ENCODE measurements at places on chromosomes 13 and 19.

GRCh38 chr13:52026246-52026626 is 1.7 kb downstream of the UTP14C start:
- DNase-seq, result no peak

GRCh38 chr13:110274687-110275086 is 32.3 kb downstream of the COL4A1 start:
- no peak for DNase-seq

- peak; percentile 50 for DNase-seq
Observed at GRCh38 chr13:107845911-107846310, 369.4 kb downstream of the LIG4 start.

DNA sequence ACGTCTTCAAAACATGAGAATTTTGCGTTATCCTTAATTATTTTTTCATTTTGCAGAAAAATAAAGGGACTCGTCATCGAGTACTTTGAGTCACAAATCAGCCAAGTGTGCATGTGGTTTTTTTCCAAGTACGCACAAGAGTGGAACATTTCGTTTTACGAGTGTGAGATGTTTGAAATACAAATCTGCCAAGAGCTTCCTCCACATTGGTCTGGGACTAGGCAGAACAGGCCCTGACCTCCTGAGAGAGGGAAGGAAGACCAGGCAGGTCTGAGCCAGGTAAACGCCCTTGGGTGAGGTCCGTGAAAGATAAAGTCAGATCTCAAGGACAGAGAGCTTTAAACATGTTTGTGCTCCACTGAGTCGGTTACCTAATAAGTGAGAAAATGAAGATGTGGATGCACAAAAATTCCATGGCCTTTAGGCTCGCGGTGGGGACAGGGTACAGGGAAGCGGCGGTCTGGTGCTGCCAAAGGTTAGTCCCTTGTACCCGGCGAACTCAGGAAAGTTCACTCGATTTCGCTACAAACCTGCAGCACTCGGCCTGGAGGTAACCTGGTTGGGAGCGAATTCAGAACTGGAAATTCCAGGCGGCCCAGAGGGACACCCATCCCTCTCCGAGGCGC is 473 bp upstream of the ITM2B start:
- peak; percentile 35 for DNase-seq

DNA sequence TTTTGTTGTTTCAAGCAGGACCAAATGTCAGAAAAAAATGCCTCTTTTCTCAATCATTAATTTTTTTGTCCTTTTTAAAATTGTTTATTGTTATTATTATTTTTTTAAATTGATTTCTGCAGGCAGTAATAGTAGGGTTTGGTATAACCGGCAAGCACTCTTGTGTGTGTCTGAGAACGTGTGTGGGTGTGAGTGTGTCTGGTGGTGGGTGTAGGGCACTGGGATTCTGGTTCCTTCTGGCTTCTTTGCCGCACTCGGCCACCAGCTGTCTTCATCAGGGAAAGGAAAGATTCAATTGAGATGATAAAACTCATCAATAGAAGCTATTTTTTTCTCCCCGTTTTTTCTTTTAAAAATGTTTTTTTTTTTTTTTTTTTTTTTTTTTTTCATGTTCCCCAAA is 56.4 kb downstream of the IER2 start:
- no peak for DNase-seq

DNA sequence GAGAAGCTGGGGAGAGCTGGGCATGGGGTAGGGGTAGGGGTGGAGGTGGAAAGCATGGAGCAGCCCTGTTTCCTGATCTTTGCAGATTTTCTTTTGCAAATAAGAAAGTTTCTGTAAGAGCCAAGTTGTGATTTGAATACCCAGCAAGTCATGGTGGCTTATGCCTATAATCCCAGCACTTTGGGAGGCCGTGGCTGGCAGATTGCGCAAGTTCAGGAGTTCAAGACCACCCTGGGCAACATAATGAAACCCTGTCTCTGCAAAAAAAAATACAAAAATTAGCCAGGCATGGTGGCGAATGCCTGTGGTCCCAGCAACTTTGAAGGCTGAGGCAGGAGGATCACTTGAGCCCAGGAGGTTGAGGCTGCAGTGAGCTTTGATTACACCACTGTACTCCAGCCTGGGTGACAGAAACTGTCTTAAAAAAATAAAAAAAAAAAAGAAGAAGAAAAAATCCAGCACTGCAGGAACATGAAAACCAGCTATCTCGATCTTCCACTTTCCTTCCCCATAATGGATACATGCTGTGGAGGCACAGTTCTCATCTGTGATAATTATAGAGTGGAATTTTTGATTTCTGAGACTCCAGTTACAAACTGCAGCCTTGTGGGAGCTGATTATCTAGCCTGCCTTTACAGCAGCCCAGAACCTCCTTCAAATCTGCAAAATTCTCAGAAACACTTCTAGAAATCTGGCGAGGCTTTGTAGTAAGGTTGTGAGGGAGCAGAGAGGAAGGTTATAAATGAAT is 12.1 kb upstream of the TEX26 start:
- DNase-seq, result no peak

GRCh38 chr19:35224681-35225571 is 3.6 kb downstream of the FAM187B start:
- no peak for DNase-seq

DNA sequence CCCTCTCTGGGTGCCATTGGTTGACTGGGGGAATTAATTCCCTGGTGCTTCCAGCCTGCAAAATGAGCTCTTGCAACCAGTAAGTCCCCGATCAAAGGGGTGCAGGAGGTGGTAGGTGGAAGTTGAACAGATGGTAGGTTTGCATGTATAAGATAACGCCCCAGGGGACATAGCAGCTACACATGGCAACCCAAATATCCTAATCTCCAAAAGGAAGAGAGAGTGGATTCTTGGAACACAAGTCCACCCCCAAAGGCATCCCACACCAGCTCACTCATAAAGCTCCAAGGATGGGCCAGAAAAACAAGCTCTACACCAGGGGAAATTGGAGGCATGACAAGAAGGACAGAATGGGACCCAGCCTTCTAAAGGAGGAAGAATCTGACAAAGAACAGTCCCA is 4.8 kb downstream of the CD209 start:
- no peak for DNase-seq

DNA sequence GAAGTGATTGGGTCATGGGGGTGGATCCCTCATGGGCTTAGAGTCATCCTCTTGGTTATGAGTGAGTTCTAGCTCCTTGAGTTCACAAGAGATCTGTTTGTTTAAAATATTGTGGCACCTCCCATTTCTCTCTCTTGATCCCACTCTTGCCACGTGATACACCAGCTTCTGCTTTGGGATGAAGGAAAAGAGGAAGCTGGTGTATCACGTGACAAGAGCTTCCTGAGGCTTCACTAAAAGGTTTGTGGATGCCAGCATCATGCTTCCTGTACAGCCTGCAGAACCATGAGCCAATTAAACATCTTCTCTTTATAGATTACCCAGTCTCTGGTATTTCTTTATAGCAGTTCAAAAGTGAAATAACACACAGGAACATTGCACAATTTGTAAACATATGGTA is 352.5 kb upstream of the ATXN8OS start:
- DNase-seq, result no peak

DNA sequence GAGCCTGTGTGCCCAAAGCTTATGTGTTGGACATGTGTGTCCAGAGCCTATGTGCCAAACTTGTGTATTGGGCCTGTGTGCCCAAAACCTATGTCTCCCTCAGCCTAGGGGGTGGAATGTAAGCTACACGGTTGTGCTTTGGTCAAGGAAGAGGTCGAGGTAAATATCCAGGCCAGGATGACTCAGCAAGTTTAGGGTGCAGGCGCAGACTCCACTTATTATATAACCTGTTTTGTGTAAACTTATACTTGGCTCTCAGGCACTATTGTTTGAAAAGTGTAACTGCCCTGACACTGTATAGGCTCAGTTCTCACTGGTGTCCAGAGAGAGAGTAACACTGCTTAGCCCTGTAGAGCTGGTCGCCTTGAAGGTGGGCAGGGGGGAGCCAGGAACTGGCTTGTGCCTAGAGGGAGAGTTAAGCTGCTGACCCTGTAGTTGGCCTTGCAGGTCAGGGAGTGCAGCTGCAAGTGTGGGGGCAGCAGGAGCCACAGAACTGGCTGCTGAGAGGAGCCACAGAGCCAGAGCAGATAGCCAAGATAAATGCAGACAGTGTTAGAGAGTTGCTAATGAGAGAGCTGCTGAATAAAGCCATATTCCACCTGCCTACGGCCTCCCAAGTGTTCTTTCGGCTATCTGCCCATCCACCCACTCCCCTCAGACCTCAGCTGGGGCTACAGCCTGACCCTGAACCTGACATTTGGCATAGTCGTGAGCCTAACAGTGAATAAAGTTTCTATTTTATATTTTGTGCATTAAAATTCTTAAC is 517.2 kb upstream of the SLITRK1 start:
- DNase-seq, result no peak

- no peak for DNase-seq
Observed at GRCh38 chr19:39826311-39826945, 7.5 kb downstream of the DYRK1B start.

Measured in SK-N-DZ (cell line).